ENCODE measurements at places on chromosomes 7 and 10. TPM values are rescaled to one million over a fixed set of nuclear protein-coding genes. Genes with fewer than 3 reads are reported as not detected.

The CFAP43 gene
- not detected for total RNA-seq

DNA sequence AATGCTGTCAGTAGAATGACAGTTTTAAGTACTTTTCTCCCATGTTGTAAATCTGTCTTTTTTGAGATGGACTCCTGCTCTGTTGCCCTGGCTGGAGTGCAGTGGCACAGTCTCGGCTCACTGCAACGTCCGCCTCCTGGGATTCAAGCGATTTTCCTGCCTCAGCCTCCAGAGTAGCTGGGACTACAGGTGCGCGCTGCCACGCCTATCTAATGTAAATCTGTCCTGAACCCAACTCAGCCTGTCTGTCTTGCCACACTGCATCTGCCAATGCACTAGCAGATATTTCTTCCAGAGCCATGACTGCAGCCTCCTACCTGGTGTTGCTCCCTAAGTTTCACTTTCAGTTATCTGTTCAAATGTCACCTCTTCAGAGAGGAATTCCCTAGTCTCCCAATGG, 264.1 kb downstream of the PHF14 start:
- no peak for DNase-seq

GRCh38 chr10:103929381-103929921, 11.5 kb upstream of the STN1 start:
- DNase-seq = no peak

DNA sequence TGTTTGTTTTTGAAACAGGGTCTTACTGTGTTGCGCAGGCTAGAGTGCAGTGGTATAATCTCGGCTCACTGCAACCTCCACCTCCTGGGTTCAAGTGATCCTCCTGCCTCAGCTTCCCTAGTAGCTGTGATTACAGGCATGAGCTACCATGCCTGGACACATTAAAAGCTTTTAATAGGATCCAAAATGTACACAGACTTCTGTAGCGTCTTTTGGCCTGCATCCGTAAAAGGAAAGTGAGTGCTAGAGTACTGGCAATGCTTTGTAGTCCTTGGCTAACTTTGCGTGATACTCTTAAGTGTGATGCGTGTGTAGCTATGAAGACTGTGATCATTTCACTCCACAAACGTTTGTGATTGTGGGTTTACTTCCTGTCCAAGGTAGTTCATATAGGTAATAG, 13.3 kb downstream of the ZRANB1 start:
- no peak for DNase-seq

GRCh38 chr10:43076876-43077420, at the start of gene RET:
Gene RET, plus strand, starts transcription at chr10:43077069. Its CDS starts 190 bp downstream, at chr10:43077259.
- no peak for DNase-seq

- no peak for DNase-seq
Observed at GRCh38 chr7:142469696-142470543, 212.1 kb upstream of the PRSS58 start.

The CLRN3 gene
- not detected for total RNA-seq

GRCh38 chr10:131620314-131620713, 280.5 kb upstream of the PPP2R2D start:
- no peak for DNase-seq

- DNase-seq = no peak
Observed at GRCh38 chr10:23238015-23238414, 45.9 kb downstream of the PTF1A start.

The RET gene
- 0.06 TPM for total RNA-seq

DNA sequence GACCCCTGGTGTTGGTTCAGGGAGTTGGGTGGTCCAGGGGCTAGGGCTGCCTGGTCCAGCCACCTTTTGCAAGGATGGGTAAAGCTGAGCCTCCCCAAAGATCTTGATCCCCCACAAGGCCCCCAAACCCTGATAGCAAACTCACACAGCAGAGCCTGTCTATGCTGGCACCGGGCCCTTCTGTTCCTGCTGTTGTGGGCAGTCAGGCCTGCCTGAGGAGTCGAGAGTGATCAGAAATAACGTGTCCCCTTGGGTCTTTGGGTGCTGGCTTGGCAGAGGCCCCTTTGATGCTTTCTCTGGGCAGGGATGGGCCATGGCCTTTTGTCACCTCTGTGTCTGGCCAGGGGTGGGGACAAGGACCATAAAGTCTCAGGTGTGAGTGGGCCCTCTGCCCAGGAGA, 715 bp upstream of the MUC12 start:
- no peak for DNase-seq

Measured in HT1080 (cell line).